Fibroblast of skin of right quadriceps (primary cell): ENCODE measurements at places on chromosomes 3 and 15.
A peak's percentile ranks its signal among the peaks of the same experiment; 100 is the strongest.

GRCh38 chr15:42582569-42583375, 7.4 kb downstream of the STARD9 start:
- no peak for DNase-seq

GRCh38 chr15:55248895-55249294, 40.7 kb downstream of the RAB27A start:
- no peak for DNase-seq

GRCh38 chr15:26234976-26235767, 372.0 kb upstream of the ATP10A start:
- no peak for DNase-seq

GRCh38 chr15:100902436-100903167, 16.6 kb upstream of the LRRK1 start:
- peak; percentile 80 for DNase-seq

DNA sequence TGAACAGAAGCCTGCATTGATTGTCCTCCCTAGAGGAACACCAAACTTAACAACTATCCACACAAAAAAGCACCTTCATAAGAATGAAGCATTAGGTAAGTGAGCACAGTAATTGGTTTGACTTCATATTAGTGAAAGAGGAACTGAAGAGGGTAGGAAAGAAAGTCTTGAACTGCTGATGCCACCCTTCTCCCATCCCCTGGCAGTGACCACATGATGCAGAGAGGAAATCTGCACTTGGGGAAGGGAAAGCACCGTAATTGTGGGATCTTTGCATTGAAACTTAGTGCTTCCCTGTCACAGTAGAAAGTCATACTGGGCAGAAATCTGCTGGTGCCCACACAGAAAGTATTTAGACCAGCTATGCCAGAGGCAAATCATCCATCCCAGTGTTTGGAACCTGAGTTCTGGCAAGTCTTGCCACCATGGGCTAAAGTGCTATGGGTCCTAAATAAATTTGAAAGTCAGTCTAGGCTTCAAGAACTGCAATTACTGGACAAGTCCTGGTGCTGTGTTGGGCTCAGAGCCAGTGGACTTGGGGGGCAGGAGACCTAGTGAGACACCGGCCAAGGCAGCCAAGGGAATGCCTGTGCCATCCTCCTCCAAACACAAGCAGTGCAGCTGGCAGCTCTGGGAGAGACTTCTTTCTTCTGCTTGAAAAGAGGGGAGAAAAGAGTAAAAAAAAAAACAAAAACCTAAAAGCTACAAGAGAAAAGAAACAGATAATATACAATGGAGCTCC, 63.6 kb downstream of the SLC15A2 start:
- DNase-seq: no peak

DNA sequence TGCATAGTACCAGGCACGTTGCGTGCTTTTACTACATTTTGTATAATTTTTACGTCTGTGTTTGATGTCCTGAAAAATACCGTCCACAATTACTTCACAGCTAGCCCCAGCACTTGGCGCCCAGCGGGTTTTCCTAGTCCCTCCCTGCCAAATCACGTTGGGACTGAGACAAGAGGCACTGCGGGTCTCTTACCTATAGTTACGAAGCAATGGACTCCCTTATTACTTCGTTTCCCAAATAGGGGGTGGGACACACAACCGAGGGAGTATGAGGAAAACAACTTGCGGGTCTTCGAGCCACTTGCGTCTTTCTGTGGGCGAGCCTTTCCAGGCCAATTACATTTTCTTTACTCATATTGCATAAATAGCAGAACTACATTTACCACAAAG, 620 bp upstream of the CMSS1 start:
- no peak for DNase-seq

GRCh38 chr3:129502641-129503408, 25.6 kb upstream of the RHO start:
- no peak for DNase-seq

DNA sequence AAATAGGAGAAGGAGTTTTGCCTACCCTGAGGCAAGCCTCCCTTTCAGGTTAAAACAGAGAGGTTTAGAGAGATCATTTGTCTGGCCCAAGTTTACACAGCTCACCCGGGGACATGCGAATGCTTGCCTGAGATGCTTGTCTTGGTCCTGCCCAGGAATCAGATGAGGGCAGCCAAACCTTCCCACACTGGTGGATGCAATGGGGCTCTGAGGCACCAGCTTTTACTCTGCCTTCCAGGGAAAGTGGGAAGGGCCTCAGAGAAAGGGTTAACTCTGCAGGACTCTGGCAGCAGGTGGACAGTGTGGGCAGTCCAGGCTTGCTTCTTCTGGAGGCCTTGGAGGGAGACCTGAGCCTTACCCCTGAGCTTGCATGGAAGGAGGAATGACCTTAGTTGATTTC, 90.0 kb downstream of the LRRK1 start:
- DNase-seq: no peak

- DNase-seq: no peak
Observed at GRCh38 chr3:29593802-29594201, 312.9 kb downstream of the RBMS3 start.

DNA sequence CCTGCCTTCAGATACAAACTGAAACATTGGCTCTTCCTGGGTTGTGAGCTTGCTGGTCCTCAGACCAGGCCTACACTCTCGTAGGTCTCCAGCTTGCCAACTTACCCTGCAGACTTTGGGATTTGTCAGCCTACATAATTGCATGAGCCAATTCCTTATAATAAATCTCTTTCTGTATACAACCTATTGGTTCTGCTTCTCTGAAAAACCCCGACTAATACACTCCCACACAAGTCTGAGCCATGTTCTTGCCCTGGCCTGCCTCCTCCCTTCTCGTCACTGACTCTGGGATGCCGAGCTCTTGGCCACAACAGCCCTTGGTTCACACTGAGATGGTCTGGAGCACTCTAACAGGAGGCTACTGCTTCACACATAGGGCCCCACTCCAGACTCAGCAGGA, 9.5 kb downstream of the CYP19A1 start:
- no peak for DNase-seq

DNA sequence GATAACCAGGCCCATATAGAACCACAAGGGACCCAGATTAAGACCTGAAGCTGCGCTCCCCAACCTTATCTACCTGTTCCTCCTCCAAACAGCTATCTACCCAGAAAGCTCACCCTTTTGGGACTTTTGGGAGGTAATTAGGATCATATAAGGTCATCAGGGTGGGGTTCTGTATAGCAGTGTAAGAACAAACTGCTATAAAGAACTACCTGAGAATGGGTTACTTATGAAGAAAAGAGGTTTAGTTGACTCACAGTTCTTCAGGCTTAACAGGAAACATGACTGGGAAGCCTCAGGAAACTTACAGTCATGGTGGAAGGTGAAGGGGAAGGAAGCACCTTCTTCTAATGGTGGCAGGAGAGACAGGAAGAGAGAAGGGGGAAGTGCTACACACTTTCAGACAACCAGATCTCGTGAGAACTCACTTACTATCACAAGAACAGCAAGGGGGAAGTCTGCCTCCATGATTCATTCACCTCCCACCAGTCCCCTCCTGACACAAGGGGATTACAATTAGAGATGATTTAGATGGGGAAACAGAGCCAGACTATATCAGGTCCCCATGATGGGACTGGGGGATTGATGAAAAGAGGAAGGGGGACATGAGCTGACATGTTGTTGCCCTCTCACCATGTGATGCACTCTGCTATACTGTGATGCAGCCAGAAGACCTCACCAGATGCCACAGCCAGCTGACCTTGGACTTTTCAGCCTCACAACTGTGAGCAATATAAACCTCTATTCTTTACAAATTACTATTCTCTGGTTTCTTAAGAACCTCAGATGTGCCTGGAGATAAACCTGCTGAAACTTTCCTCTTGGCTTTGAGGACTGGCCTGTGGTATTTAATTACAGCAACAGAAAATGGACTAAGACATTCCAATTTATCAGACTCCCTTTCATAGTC, 15.3 kb upstream of the FMN1 start:
- no peak for DNase-seq

DNA sequence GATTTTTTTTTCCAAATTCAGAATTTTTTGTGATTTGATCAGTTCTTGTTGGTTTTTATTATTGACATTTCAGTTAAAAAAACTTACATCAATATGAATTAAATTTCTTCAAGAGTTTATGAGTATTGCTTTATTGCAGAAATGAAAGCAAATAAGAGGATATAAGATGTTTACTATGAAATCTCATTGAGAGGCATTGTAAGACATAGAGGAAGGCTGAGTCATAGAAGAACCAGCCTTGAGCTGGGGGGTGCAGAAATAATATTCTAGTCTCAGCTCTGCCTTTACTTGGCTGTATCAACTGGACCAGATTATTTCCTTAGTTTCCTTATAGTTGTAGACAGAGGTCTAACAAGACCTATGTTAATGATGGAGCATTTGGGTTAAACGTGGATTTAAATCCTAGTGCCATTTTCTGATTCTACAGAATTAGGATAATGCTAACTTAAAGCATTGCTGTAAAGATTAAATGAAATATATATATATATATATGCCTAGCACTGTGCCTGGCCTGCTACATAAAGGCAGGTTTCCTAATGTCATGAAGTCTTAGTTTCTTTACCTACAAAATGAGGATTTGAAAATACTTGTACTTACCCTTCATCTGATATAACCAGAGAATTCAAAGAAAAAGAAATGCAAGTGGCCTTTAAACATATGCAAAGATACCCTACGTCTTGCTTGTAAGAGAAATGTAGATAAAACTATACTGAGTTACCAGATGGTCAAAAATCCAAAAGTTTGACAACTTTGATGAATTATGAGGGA, 7.3 kb downstream of the FAM98B start:
- peak; percentile 35 for DNase-seq

- DNase-seq: no peak
Observed at GRCh38 chr15:73153024-73153423, 100.8 kb downstream of the NEO1 start.

DNA sequence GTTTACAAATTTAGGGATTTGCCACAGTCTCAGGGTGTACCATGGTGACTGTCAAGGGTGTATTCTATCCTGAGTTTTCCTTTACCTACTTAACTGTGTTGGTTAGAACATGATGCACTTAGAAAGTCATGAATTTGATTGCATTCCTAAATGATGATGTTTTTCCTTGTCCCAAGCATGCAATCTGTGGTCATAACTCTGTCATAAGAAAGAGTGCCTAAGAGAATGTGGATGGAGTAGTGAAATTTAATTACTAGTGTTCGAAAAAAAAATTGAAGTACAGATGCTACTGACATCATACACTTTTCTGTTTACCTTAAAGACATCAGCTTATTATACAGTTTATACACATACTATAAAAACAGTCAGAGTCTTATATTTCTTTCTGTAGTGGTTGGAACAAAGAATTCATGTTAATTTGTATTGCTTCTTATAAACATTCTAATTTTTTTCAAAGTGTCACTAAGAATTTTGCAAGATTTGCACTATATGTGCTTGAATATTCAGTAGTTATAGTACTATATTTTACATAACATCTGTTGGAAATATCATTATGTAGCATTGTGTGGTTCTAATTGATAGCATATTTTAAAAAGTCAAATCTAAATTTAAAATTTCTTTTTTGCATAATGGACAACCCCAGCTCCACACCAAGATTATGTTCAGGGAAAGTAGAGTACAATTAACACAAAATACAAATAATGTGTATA, 231.3 kb upstream of the KCNMB2 start:
- peak; percentile 85 for DNase-seq

GRCh38 chr3:16415911-16416476, 97.5 kb downstream of the RFTN1 start:
- DNase-seq: peak; percentile 36

GRCh38 chr3:55174747-55175146, 246.9 kb upstream of the LRTM1 start:
- DNase-seq: no peak

DNA sequence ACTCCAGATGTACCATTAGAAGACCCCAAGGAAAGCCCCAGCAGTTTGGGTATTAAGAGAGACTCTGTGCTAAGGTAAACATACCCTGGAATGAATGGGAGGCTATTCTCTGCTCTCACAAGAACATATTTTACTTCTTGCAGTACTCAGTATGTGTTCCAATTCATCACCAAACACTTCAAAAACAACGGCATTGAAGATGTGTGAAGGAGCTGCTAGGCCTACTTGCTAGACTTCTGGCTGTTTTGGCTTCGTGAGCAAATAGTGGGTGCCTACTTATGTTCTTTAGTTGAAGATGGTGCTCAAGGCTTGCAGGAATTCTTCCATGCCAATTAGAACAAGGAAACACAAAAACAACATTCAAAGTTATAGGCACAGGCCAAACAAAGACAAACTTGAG, 514.5 kb downstream of the ROBO1 start:
- DNase-seq: peak; percentile 19

DNA sequence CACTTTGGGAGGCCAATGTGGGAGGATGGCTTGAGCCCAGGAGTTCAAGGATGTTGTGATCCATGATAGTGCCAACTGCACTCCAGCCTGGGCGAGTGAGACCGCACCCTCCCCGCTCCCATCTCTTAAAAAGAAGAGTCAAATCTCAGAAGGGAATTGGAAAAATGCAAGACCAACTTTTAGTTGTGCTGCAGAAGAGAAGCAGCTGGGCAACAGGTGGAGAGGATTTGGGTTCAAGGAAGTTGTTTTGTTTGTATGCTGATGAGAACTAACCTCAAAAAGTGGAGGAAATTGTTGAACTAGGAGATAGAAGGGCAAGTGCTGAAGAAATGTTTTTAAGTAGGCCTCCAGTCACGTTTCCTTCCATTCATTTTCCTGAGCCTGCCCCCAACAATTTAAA, 12.8 kb upstream of the PDCD7 start:
- no peak for DNase-seq

DNA sequence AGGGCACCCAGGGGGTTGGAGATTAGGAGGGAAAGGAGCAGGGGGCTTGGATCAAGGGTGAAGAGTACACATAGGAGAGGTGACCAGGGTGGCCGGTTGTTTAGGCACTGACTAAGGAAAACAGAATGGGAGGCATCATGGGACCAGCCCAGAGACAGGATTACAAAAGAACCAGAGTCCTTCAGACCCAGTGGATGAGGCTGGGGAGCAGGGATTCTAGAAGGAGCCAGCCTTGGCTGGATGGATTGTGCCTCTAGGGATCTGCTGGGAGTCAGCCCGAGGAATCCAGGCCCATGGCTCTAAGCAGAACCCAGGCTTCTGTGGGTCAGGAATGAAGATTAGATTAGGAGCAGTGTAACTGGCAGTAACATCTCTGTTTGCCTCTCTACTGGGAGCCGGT, 98.6 kb downstream of the ARNT2 start:
- no peak for DNase-seq

DNA sequence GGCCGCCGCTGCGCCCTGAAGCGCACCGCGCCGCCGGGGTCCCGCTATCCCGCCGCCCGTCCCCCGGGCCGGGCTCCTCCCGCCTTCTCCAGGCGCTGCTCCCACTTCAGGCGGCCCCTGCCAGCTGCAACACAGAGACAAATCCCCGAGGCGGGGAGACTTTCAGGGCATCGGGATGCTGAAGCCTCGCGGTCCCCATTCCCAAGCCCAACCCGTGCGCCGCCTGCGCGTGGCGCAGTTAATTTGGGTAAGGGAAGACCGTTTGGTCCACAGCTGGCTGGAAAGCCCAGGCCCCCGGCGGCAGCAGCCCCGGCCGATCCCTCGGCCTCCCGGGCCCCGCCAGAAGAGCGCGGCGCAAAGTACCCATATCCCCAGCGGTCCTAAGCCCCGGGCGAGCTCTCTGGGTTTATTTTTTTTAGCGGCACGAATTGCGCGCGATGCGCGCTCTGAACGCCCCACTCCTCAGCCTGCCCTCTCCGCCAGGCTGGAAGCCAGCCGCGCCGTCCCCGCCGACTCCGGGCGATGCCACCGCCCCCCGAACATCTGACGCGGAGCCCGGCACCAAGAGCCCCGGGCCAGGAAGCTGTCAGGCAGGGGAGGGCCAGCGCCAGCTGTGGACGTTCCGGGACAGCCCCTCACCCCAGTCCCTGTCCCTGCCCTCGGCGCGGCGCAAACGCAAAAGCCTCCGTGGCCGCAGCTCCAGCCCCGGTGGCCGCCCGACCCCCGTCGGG, 517 bp downstream of the FBN1 start:
- peak; percentile 64 for DNase-seq
